ENCODE measurements at places on chromosomes 11 and 22. TPM values are rescaled to one million over a fixed set of nuclear protein-coding genes. Genes with fewer than 3 reads are reported as not detected.

GRCh38 chr22:48697223-48697622 lies 1130.5 kb downstream of the BRD1 start:
- peaks cover 6% of the 10 kb centered on the region for H3K4me1 ChIP-seq
- no peak overlapping the region for H3K4me3 ChIP-seq
- no peak for DNase-seq
- no peaks in the 10 kb centered on the region for H3K36me3 ChIP-seq

DNA sequence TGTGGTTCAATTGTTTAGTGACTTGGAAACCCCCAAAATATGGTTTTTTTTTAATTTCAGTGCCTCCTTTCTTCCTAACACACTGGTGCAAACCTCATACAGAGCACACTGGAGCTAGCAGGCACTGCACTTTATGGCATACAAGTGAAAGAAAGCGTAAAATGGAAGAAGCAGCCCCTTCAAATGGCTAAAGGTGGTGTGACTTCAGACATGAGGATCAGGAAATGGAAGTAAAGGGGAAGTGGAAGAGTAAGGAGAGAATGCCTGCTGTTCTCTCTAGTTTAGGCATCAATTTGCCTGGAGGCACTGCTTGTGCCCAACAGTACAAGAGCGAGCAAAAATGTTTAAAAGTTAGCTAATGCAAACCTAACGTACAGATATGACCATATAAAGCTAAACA lies 5.7 kb downstream of the RSF1 start:
- peaks cover 34% of the 10 kb centered on the region for H3K36me3 ChIP-seq
- H3K27me3 ChIP-seq, result no peaks in the 10 kb centered on the region

DNA sequence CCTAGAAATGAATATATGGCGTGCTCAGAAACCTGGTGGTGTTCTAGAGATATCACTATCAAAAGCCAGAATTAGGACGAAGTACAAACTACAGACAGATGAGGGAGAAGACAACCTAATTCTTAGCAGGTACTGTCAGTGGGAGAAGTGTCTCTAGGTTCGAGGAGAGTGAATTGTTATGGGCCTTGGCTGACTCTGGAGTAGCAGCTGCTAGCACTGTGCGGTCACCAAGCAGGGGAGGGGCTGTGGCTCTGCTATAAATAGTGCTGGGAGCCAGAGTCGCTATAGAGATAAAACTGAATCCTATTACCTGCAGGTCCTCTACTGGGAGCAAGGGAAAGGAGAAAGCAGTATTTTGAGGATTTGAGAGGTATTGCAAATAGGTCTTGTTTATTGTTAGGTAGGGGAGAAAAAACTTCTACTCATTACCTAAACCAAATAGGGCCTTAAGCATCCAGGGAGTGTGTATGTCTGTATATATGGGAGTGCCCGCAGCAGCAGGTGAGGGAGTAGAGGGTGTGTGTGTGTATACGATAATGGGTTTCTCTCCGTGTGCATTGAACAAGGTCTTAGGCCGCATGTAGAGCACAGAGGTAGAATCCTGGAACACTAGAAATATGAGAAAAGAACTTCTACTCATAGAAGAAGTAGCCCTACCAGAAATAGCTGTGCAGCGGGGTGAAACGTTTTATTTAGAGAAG lies 2.2 kb downstream of the MADD start:
- H3K4me3 ChIP-seq, result peak overlapping the region; percentile 75
- no peaks in the 10 kb centered on the region for H3K27me3 ChIP-seq
- DNase-seq, result no peak
- peaks cover 39% of the 10 kb centered on the region for H3K4me1 ChIP-seq
- peaks cover 27% of the 10 kb centered on the region for H3K36me3 ChIP-seq

DNA sequence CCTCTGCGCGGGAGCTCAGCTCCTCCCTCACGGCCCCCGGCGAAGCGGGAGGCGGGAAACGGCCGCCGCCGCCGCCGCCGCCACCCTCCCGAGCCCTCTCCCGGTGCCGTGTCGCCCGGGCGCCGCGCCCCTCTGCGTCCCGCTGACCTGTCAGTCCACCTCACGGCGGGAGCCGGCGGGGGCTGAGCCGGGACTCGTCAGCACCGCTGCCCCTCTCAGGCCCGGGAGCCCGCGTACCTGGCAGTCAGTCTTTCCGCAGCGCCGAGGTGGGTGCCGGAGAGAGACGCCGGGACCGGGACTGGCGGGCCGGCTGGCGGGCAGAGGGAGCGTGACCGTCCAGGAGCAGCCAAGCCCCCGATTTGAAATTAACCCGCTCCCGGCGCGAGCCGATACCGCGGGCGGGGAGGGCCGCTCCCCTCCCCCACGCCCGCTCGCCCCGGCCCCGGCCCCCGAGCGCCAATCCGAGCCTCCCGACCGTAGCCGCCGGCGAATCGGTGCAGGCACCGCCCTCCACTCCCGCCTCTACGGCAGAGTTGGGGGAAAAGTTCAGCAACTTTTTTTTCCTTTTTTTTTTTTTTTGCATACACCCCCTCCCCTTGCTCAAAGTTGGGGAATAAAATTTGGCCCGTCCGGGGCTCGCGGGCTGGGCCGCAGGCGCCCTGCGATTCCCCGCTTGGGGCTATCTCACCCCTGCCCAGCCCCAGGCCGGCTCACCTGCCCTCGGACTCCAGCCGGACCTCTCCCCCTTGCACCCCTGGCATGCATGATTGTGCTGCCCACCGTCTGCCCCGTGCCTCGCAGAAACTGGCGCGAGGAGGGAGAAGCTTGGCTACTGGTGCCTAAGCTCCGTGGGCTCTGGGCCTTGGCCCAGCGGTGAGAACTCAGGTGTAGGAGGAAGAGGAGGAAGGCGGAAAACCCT lies 774 bp upstream of the E2F8 start:
- H3K4me1 ChIP-seq, result peaks cover 10% of the 10 kb centered on the region
- DNase-seq, result peak; percentile 76
- peak overlapping the region; percentile 90 for H3K27ac ChIP-seq
- H3K27me3 ChIP-seq, result peaks cover 32% of the 10 kb centered on the region
- peaks cover 11% of the 10 kb centered on the region for H3K36me3 ChIP-seq
- H3K4me3 ChIP-seq, result peak overlapping the region; percentile 96

GRCh38 chr22:41034706-41035105 lies 57.7 kb upstream of the EP300 start:
- no peak overlapping the region for H3K27ac ChIP-seq
- no peak for DNase-seq
- no peaks in the 10 kb centered on the region for H3K36me3 ChIP-seq
- H3K27me3 ChIP-seq, result no peaks in the 10 kb centered on the region
- H3K4me1 ChIP-seq, result peaks cover 5% of the 10 kb centered on the region

DNA sequence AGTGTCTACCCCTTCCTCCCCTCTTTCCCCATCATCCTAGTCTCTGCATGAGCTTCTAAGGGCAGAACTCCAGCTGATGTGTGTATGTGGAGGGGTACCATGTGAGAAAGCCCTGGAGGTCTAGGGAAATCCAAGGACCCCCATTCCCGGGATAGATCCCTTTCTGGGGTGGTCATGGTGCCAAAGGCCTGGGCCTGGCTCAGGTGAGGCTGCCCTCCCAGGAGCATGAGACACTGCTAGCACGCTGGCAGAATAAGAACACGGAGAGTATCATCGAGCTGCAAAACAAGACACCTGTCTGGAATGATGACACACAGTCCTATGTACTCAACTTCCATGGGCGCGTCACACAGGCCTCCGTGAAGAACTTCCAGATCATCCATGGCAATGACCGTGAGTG lies 19.6 kb downstream of the TUB start:
- H3K27me3 ChIP-seq, result no peaks in the 10 kb centered on the region
- no peaks in the 10 kb centered on the region for H3K4me1 ChIP-seq
- no peak overlapping the region for H3K27ac ChIP-seq
- no peak overlapping the region for H3K4me3 ChIP-seq

DNA sequence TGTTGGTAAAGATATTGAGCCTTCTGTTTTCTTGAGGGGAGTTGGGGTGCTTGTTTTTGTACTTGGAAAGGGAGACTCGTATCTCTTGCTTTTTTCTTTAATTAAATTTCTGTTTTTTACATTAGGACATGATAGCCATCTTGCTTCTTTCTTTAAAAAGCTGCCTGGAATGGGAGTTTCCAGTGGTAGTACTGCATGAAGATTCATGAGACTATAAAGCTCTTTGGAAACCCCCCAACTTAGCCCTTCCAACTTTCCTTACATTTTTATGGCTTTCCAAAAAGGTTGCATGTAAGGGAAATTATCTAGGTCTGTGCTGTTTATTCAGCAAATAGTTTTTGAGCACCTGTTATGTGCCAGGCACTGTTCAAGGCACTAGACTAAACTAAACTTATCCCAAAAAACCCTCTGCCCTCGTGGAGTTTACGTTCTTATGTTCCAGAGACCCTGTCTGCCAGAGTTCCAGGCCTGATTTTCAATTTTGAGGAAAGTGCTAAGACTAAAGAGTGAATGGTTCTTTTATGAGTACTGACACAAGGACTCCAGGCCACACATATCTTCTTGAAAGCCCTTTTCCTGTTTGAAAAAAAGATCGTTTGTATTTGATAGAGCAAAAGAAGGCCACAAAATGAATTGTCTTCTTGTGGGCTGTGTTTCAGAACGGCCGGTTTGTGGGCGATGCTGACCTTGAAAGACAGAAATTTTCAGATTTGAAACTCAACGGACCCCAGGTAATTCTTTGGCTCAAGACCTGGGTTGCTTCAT lies 31.9 kb downstream of the CTNND1 start:
- no peak overlapping the region for H3K4me3 ChIP-seq
- peaks cover 49% of the 10 kb centered on the region for H3K36me3 ChIP-seq
- H3K27ac ChIP-seq, result peak overlapping the region; percentile 94
- DNase-seq, result no peak
- H3K4me1 ChIP-seq, result peaks cover 31% of the 10 kb centered on the region

DNA sequence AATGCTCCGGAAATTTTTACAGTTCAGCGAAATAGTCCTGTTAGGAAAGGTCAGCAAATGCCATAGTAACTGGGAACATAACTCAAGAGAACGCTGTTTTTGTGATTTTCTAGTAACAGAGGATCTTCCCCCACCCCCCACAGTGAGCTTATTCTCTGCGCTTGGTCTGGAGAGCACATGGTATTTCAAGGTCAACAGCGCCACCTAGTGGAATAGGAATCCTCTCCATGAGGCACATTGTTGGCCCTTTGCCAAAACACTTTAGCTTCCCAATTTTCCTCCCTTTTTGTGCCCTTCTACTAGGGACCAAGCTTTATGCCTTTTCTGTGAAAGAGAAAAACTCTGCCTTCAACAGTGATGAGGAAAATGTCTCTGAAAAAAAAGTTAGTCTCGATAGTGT lies 13.2 kb upstream of the OR4C12 start:
- peak; percentile 32 for DNase-seq
- no peak overlapping the region for H3K4me3 ChIP-seq
- H3K27ac ChIP-seq, result no peak overlapping the region
- peaks cover 61% of the 10 kb centered on the region for H3K36me3 ChIP-seq

GRCh38 chr22:37461961-37462360 lies 24.2 kb downstream of the MFNG start:
- DNase-seq, result no peak
- no peaks in the 10 kb centered on the region for H3K36me3 ChIP-seq
- no peak overlapping the region for H3K4me3 ChIP-seq
- H3K4me1 ChIP-seq, result 0 out of 2 replicates have a peak, but pooled peaks cover 4% of the 10 kb centered on the region

DNA sequence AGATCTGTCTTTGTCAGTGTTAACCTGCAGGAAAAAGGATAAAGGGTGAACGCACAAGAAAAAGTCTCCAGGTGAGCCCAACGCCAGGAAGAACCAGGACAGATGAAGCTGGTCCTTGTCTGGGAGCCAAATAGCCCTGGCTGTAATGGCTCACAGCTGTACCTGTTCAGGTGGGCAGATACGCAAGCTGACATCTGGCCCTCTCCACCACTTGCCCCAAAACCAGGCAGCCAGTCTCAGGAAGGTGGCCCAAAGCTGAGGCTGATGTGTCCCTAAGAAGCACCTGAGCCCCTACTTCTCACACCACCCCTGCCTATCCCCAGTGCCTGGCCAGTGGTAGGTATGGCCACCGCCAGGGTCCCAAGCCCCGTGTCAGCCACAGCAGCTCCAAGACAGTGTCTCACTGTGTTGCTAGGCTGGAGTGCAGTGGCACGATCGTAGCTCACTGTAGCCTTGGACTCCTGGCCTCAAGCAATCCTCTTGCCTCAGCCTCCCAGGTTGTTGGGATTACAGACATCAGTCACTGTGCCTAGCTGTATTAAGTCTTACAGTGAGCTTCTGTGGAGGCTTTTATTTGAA lies 14.8 kb downstream of the TOP3B start:
- DNase-seq, result no peak
- no peaks in the 10 kb centered on the region for H3K4me1 ChIP-seq
- H3K27ac ChIP-seq, result no peak overlapping the region
- H3K4me3 ChIP-seq, result no peak overlapping the region
- no peaks in the 10 kb centered on the region for H3K27me3 ChIP-seq
- peaks cover 64% of the 10 kb centered on the region for H3K36me3 ChIP-seq

- no peaks in the 10 kb centered on the region for H3K27me3 ChIP-seq
- peak; percentile 31 for DNase-seq
- H3K36me3 ChIP-seq, result peaks cover 8% of the 10 kb centered on the region
- no peak overlapping the region for H3K4me3 ChIP-seq
- H3K4me1 ChIP-seq, result peaks cover 41% of the 10 kb centered on the region
Measured at GRCh38 chr22:37910890-37911672, 5.0 kb downstream of the MICALL1 start.

GRCh38 chr22:29503811-29504372 lies 23.9 kb downstream of the NEFH start:
- H3K27ac ChIP-seq, result peak overlapping the region; percentile 85
- no peak overlapping the region for H3K4me3 ChIP-seq
- peaks cover 29% of the 10 kb centered on the region for H3K36me3 ChIP-seq
- no peaks in the 10 kb centered on the region for H3K27me3 ChIP-seq
- H3K4me1 ChIP-seq, result no peaks in the 10 kb centered on the region

DNA sequence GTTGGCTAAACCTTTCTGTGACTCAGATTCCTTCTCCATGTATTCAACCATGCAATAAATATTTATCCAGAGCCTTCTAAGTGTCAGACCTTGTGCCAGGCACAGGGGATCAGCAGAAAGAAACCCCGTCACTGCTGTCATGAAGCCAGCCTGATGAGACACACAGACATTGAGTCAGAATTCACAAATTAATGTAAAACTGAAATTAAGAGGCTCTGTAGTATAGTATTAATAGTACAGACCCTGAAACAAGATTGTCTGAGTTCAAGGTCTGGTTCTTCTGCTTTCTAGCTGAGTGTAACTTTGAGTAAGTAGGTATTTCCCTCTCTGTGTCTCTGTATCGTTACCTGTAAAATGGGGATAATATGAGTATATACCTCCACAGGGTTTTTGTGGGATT lies 46.9 kb downstream of the ME3 start:
- no peak overlapping the region for H3K27ac ChIP-seq
- no peak for DNase-seq
- H3K4me3 ChIP-seq, result no peak overlapping the region
- H3K27me3 ChIP-seq, result no peaks in the 10 kb centered on the region

DNA sequence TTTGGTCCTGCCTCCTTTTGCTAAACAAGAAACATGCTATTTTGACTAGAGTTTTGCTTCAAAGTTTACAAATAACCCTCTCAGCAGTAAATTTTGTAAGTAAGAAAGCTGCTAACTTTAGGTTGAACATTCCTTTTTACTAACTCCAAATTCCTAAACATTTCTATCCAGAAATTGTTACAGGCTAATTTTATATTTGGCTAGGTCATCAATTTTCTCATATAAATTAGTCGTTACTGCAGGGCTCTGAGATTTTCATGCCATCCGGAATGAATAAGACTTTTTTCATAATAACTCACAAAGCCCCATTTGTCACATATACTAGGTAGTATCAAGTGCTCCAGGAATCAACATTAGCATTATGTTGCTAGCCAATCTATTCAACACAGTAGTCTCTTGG lies 143.1 kb downstream of the METTL15 start:
- H3K4me1 ChIP-seq, result no peaks in the 10 kb centered on the region
- H3K27ac ChIP-seq, result no peak overlapping the region
- H3K4me3 ChIP-seq, result no peak overlapping the region
- peaks cover 10% of the 10 kb centered on the region for H3K36me3 ChIP-seq
- no peak for DNase-seq

The SLC22A8 gene
- not detected for total RNA-seq

The SYCE3 gene
- total RNA-seq, result 0.46 TPM

The SEZ6L gene
- total RNA-seq, result 0.57 TPM

The POU2AF2 gene
- not detected for total RNA-seq

The MFNG gene
- total RNA-seq, result 3.7 TPM

The SPDYC gene
- total RNA-seq, result 0.35 TPM

The CTTN gene
- total RNA-seq, result 222 TPM

Data from WTC11 (cell line).